Kidney epithelial cell (primary cell): ENCODE measurements at places on chromosomes 16 and 17. TPM values are rescaled to one million over a fixed set of nuclear protein-coding genes. Genes with fewer than 3 reads are reported as not detected.
A peak's percentile ranks its signal among the peaks of the same experiment; 100 is the strongest.

The CDR2L gene
- total RNA-seq = 51.9 and 52.3 TPM in 2 replicates

DNA sequence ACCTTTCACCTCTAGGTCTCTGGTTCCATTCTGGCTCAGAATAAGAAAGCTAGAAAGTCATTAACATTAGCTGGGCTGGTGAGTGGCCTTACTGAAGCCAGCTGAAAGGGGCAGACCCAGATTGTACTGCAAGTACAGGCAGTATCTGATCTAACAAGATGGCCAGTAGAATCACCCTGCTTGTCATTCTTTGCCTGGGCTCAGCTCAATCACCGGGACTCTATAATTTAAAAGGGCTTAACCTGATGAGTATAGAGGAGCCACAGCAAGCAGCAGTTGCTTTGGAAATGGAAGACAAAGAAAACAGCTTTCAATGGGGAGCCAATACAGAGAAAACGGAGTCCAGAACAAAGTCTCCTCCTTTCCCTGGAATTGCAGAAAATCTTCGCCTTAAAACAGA lies 13.6 kb downstream of the CDH8 start:
- no peak for DNase-seq

GRCh38 chr16:3748307-3748706 lies 31.0 kb upstream of the TRAP1 start:
- no peak for DNase-seq

DNA sequence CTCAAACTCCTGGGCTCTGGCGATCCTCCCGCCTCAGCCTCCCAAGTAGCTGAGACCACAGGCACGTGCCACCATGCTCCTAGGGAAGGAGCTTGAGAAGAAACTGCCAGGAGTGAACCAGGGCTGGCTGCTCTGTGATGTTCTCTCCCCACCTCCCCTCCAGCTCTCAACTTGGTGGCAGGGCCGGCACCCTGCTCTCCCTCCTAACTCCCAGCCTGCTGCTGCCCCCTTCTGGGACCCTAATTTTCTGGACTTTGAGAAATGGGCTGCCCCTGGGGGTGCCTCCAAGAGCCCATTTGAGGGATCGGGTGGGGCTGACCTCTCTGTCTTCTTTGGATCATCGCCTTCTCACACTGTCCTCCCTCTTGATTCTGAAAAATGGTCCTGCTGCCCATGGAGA lies 14.9 kb upstream of the STAT3 start:
- no peak for DNase-seq

DNA sequence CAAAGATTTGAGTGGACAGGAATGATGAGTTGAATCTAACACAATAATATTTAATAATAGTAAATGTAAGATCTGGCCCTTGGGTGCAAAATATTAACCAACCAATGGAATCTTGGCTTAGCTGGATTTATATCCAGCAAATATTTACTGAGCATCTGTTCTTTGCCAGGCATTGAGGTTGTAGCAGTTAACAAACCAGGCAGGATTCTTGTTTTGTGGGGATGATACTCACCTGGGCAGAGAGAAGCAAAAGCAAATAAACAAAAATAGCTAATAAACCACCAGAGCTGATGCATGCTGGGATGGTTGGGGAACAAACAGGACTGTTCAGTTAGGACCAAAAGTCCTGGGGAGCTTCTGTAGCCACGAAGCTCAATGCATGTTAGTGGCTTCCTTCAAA lies 84.1 kb upstream of the CDH13 start:
- DNase-seq = no peak

GRCh38 chr17:80941171-80941570 lies 50.5 kb upstream of the CHMP6 start:
- DNase-seq = no peak

DNA sequence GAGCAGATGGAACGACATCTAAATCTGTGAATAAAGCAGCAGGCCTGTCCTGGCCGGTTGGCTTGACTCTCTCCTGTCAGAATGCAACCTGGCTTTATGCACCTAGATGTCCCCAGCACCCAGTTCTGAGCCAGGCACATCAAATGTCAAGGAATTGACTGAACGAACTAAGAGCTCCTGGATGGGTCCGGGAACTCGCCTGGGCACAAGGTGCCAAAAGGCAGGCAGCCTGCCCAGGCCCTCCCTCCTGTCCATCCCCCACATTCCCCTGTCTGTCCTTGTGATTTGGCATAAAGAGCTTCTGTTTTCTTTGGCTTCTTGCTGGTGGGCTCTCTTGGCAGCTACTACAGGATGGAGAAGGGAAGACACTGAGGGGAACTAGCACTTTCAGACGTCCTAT lies 4.1 kb upstream of the RSAD1 start:
- DNase-seq = no peak

The ATP1B2 gene
- total RNA-seq = not detected in 2 replicates

- DNase-seq = no peak
These were observed 88.4 kb downstream of the ABCC12 start for GRCh38 chr16:48067388-48067787.

GRCh38 chr17:546456-546855 lies 168.2 kb downstream of the VPS53 start:
- no peak for DNase-seq

DNA sequence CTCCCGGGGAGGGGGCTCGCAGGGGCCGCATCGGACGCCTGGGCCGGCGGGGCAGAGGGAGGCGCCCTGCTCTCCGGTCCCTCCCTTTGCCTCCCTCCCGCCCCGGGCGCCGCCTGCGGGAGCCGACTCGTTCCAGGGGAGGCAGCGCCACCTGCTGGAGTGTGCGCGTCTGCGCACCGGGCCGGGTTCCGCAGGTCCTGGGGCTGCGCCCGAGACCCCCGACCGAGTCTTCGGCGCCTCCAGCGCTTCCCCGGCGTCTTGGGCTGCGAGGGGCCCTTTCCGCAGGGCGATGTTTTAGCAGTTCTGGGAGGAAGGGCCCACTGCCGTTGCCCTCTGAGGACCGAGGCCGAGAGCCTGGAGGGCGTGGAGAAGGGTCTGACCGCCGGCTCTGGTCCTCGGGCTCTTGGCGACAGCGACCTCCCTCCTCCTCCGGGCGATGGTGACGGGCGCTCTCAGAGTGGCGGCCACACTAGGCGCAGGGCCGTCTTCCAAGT lies 106.3 kb downstream of the SEC14L1 start:
- DNase-seq = no peak

The OR1A2 gene
- total RNA-seq = not detected in 2 replicates

The GRB7 gene
- total RNA-seq = 20.5 and 21.2 TPM in 2 replicates

DNA sequence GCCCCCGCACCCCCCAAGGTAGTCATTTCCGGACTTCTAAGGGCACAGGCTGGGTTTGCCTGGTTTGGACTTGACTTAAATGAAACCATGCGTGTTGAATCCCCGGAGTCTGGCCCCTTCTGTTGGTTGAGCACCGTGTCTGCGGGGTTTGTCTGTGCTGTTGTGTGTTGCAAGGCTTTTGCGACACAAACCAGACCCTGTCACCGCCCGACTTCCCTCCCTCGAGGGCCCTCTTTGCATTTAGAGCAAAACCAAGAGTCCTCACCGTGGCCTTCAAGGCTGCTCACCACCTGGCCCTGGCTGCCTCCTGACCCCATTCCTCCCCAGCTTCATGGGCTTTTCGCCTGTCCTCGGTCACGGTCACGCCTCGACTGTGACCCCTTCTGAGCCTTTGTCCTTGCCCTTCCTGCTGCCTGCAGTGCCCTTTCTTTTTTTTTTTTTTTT lies 7.4 kb downstream of the CRISPLD2 start:
- DNase-seq = no peak

DNA sequence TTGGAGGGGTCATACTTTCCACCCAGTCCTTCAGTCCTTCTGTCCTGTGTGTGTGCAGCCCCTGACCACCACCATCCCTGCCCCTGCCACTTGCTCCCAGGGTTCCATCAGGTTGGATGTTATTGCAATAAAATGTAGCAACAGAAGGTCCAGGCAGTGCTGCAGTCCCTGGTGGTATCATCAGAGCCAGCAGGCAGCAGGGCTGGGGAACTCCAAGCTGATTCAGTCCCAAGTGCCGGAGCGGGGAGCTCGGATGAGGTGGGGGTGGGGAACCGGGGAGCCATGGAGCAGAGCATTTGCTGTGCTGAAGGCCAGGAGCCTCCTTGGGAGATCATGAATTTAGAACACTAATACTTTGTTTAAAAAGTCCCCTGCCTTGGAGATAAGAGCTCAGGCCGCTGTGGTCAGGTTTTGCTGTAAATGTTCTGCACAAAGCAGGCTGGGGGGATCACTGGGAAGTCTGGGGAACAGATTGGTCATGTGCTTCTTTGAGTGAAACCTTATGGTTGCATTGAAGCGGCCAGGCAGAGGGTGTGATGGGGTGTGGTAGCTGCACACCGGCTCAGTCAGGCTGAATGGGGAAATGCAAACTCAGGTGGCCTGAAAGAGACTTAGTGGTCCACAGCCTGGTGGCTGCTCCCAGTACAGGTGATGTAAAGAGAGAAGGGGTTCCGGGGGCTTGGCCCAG lies 225.9 kb downstream of the SEC14L1 start:
- no peak for DNase-seq

DNA sequence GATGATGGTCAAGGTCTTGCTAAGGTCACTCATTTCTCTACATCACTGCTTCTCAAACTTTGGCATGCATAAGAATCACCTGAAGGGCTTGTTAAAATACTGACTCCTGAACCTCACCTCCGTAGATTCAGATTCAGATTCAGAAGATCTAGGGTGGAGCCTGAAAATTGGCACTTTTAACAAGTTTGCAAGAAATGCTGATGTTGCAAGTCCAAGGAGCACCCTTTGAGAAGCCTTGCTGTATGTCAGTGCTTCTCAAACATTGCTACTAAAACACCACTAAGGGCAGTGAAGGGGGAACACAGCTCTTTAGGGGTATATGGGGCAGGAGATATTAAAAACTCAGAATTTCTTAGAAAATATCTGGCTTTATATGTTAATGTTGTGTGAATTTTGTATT lies 13.7 kb upstream of the MYH1 start:
- DNase-seq = no peak

The TBX6 gene
- 0.55 and 0.58 TPM in 2 replicates for total RNA-seq

- no peak for DNase-seq
These were observed 189.2 kb downstream of the SEC14L1 start for GRCh38 chr17:77329741-77330531.

DNA sequence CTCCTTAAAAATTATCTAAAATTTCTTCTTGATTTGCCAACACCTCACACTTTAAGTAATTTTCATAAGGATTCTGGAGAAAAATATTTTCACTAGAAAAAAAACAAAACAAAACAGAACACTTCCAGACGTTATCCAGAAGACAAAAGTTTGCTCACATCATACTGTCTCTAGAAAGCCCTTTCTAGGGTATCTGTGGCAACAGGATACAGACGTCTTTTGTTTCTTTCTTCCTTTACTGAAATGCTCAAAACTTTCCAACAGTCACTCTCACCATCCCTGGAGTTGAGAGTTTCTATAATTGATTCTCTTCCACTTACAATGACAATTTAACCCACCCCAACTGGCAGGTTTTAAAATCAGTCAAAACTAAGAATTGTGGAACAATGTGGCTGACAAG lies 2.6 kb downstream of the ZC3H7A start:
- no peak for DNase-seq

DNA sequence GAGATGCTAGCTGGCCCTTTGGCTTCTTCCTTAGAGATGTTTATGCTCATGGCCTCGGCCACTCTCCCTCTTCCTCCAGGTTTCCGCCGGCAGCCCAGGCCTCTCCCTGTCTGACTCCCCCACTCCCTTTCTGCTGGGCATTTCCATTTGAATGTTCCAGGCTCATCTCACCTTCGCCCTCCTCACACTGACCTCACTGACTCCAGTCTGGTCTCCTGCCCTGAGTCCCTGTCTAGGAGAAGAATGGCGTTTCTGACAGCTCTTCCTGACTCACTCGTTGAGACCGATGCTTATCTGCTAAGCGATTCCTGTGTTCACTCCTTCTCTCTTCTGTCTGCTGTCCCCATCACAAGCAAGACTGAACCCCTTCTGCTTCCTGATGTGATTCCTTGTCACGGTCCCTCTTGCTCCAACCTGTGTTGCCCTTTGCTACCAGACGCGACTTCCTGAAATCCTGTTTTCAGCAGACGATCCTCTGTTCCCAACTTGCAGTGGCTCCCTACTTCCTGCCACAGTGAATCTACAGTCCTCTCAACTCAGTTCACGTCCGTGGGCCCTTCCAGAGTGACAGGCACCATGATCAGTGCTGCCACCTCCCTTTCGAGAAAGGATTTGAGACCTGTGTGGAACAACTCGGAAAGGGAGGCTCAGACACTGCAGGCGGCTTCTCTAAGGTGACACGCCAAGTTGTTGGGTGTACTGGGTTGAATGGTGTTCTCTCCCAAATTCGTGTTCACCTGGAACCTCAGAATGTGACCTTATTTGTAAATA lies 176.4 kb downstream of the MSI2 start:
- no peak for DNase-seq

DNA sequence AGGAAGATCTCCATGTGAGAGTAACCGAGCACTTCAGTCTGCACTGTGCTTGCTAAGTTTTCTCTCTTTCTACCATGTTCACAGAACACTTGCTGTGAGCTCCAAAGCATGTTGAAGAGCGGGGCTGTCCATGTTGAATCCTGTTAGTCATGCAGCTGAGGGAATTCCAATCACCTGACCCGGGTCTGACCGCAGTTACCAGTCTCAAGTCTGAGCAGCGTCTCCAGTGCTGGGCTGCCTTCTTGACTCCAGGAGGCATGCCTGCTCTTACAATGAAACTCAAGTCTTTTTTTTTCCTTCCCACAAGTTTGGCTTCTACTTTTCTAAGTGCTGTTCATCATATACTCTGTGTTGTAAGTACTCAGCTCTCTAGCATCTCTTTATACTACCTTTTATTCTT lies 44.3 kb downstream of the HOXB1 start:
- DNase-seq = peak; percentile 98

DNA sequence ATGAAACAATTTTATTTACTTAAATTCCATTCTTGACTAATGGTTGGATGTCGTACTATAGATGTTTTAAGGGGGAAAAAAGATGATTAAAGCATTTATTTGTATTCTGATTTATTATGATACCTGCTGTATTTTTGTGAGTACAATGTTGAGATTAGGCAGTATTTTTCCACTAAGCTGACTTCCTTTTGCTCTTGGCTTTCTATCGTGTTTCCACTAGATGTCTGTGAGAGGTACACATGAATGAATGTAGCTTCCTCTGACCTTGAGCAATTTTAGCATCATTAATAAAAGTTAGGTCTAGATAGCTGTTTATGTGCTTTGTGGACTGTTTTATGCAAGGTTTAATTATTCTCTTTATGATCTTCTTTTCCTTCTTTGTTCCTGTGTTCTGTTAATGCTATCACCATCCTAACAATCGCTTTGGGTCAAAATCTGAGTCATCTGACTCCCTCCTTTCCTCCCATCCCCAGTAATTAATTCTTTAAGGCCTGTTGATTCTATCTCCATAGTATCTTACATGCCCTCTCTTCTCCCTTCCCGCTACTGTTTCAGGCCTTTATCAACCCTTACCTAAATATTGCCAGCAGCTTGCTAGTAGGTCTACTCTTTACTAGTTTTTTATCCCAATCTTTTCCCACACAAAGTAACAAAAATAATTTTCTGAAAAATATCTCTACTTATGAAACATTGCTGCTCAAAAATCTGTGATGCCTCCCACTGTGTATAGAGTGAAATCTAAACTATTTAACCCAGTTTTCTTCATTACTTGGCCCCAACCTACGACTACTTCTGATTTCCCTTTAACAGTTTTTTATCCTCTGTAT lies 76.0 kb downstream of the VMP1 start:
- no peak for DNase-seq

The HOXB2 gene
- total RNA-seq = 15.2 and 24.6 TPM in 2 replicates

- no peak for DNase-seq
These were observed 350.6 kb downstream of the CDH11 start for GRCh38 chr16:64771273-64771672.

- DNase-seq = no peak
These were observed 9.0 kb downstream of the CANT1 start for GRCh38 chr17:79000396-79001189.

GRCh38 chr17:67180275-67180674 lies 64.7 kb downstream of the HELZ start:
- no peak for DNase-seq
